ENCODE measurements at places on chromosomes 1 and 21.

DNA sequence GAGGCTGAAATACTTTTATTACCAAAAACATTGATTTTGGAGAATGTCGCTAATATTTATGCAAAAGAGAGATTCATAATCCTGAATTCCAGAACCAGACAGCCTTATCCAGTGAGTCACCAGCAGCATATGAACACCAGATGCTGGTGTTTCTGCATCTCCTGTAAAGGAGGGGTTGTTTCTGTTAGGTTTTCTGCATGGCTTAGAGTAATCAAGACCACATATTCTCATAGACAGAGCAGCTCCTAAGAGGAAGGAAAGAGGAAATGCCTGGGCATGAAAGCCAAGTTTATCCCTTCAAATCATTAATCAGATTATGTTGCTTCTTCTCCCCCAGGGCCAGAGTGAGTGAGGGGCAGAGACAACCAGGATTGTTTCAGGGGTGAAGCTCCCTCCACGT, 86.2 kb downstream of the NGF start:
- no peak for DNase-seq

DNA sequence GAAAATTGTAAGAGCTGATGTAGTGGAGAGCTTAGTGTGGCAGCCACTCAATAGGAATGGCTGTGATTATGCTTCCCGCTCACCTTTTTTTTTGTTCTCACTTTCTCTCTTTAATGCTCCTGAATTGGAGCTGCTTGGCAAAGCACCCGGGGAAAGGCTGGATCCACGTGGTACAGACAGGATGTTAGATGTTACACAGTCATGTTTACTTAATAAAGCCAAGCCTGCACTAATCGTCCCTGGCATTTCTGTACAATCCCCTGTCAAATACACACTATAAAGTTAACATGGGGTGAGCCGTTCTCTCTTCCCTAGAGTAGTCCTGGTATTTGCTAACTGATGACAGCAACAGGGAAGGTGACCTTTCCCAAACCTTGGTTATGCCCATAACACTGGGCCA, 187.8 kb downstream of the ZSCAN20 start:
- no peak for DNase-seq

DNA sequence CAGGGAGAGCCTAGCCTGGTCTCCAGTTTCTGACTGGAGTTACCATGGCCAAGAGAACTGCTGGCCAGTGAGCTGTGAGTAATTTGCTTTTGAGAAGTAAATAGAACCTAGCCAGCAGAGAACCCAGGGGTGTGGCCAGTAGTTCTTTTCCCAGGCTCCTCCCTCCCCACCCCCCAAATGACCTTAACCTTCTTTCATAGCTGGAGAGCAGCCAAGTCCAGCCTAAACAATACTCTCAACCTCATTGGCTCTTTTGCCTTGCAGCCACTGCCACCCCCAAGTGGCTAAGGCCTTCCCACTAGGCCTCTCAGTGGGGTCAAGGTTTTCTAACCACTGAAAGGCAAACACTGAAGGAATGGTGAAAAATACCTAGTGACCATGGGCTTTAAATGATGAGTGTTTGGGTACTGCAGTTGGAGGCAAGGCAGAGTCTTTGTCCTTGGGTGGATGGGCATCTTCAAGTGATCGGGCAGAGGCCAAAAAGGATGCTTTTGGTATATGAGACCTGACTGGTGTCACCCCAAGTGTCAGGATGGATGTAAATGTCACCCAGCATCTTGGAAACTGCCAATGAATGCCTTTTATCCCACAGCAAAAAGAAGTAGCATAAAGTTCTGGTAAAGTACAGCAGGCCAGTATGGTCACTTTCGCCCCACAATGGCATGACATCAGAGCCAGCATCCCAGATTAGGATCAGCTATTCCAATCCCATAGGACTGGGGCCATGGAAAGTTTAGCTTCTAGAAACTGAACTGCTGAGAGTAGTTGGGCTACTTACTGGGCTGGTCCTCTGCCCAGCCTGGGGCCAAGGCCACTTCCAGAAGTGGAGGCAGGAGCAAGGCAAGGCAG, 3.5 kb upstream of the PIGV start:
- peak; percentile 49 for DNase-seq

DNA sequence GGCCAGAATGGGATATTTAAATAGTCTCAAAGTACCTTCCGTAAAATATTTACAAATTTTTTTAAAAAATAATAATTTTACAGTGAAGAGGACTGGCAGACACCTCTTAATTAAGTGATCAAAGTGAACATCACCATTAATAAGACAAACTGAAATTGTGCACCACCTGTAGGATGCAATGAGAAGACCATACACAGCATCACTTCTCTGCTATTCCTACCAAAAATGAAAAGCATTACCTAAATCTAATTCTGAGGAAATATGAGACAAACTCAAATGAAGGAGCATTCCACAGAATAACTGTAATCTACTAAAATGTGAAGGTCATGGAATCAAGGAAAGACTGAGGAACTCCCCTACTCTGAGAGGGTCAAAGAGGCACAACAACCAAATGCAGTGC, 68.2 kb upstream of the PRDX6 start:
- DNase-seq, result no peak

GRCh38 chr1:203522237-203522636, 28.3 kb downstream of the OPTC start:
- DNase-seq, result no peak

GRCh38 chr1:229370601-229371021, 27.8 kb upstream of the CCSAP start:
- DNase-seq, result peak; percentile 40

- no peak for DNase-seq
Observed at GRCh38 chr1:88787023-88787903, 103.2 kb downstream of the PKN2 start.

DNA sequence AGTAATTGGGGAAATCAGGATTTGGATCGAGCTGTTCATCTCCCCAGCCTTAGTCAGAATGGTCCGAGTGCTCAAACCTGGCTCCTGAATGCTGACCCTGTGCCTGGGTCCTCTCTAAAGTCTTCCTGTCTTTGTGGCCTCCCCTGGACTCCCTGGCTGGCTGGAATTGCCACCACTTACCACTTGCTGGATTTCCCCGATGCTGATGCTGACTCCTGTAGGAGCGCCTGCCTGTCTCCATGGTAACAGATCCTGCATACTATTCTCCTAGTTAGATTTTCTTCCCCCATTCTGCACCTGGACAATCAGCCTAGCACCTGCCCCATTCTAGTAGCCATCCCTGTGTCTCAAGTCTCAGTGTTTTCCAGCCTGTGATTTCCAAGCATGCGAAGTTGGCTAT, 382.2 kb upstream of the ESRRG start:
- no peak for DNase-seq

DNA sequence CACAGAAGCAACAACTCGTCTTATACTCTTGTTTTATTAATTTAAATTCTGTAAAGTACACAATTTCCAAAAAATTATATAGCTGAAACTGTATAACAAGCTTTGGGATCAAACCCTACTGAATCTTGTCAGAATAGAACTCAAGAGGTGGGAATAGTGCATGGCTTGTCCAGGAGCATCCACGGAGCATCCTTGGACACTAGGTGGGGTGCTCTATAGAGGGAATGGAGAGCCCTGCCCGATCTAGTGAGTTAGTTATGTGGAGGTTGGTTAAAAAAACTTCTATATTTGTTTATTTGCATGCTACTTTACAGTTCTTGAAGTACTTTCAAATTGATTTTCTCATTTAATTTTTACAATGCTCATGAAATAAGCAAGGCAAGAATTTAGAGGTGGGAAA, 28.3 kb downstream of the ROR1 start:
- no peak for DNase-seq

DNA sequence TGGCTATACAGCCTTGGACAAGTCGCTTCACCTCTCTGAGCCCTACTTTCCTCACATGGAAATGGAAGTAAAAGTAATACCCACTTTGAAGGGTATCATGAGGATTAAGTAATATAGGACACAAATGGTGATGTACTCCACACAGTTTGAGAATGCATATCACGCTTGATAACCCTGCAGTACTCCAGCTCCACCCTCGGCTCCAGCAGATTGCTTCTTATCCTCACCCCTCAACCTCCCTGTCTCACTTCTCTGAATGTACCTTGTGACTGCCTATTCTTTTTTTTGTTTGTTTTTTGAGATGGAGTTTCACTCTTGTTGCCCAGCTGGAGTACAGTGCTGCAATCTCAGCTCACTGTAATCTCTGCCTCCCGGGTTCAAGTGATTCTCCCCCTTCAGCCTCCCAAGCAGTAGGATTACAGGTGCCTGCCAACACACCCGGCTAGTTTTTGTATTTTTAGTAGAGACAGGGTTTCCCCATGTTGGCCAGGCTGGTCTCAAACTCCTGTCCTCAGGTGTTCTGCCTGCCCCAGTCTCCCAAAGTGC, 55.5 kb downstream of the LDLRAD2 start:
- no peak for DNase-seq

- DNase-seq, result no peak
Observed at GRCh38 chr1:199362996-199363395, 664.5 kb upstream of the NR5A2 start.

GRCh38 chr1:225412803-225413351, 15.0 kb downstream of the LBR start:
- no peak for DNase-seq

DNA sequence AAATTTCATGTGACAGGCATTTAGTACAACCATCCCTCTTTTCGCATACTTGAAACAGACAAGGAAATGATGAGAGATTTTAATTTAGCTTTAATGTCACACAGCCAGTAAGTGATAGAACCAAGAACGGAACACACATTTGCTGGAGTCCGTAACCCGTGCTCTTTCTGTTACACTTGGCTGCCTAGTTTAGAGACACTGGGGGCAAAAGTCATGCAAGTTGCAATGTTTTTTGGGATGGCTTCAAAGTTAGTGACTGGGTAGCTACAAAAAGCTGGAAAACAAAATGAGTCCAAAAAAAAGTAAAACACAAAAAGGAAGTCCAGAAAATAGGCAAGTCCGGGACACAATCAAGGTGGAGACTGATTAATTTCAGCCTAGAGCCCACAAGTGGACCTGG, 5.9 kb downstream of the NID1 start:
- DNase-seq, result no peak

- no peak for DNase-seq
Observed at GRCh38 chr1:29966526-29967045, 730.3 kb downstream of the PTPRU start.

DNA sequence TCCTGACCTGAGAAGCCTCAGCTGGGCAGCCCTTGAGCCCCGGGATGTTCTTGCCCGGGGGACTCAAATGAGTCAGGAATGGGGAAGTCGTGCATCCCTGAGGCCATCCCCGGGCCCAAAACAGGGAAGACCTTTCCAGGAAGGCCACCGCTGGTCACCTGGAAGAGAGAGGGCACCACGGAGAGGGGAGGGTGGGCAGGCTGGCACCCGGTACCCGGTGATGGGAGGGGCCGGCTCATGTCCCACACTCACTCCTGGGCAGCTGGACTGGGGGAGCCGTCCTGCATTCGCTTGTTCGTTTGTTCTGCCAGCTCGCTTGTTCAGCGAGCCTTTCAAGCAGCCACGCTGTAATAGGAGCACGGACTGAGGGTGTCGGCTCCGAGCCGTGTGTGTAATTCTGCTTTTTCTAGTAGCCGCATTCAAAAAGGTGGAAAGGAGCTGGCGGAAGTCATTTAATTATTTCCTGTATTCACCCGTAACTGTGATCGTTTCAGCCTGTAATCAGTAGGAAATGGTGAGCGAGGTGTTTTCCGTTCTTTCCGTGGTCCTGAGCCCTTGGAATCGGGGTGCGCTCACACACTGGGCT, 48.4 kb upstream of the CCDC27 start:
- no peak for DNase-seq

- no peak for DNase-seq
Observed at GRCh38 chr1:75345538-75346292, 211.5 kb downstream of the LHX8 start.

DNA sequence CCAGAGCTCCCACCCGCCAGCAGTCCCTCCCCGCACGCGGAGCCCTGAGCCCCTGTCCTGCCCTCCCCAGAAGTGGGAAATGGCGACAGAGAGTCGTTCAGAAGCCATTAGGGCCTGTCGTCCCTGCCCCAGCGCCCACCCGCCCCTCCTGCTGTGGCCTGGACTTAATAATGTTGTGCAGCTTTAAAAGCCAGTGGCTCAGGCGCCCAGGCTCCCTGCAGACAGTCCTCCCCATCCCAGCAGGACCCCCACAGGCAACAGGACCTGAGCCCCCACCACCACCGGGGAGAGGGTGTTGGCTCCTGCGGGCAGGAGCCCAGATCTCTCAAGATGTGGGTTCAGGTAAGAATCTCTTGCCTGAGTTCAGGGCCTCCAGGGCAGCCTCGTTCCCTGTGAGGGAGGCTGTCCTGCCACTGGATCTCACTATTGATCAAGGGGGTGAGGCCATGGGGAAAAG, 125.3 kb upstream of the RUNX3 start:
- no peak for DNase-seq

DNA sequence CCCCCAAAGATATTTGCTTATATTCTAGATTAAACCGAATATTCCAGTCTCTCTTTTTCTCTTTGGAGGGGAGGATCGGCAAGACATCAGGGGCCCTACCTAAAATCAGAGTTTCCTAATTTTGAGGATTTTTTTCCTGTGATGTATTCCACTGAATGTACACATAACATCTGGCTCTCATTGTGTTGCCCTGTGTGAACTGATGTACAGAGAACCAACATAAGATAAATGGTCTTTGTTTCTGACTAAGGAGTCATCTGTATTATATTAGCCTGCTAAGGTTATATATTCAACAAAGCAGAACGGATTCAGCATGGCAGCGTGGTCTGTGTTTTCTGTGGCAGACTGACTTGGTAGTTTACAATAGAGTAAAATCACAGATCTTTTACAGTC, 114.8 kb upstream of the NCAM2 start:
- DNase-seq, result no peak

GRCh38 chr1:106621853-106622252, 434.6 kb upstream of the PRMT6 start:
- DNase-seq, result no peak

DNA sequence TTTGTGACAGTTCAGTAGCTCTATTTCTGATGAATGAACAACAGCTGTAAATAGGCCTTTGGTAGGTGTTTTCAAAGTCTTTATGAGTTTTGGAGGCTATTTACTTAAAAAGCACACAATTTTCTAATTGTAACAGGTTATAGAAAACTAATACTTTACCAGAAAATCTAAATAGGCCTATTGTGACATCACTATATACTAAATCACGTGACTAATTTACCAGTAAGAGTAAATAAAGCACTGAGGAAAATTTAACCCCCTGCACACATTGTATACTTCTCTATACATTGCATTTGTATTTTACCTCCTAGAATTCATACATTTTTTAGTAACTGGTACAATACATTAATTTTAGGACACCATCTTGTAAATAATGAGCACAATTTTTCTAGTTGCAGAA, 15.0 kb downstream of the KRTAP26-1 start:
- DNase-seq, result no peak

DNA sequence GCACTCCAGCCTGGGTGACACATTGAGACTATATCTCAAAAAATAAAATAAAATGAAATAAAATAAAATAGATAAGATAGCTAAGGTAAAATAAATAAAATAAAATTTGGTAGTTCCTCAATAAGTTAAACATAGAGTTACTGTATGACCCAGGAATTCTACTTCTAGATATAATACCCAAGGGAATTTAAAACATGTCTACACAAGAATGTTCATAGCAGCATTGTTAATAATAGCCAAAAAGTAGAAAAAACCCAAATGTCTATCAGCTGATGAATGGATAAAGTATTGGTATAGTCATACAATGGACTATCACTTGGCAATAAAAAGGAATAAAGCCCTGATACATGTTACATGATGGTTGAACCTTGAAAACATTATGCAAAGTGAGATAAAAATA, 47.8 kb downstream of the CEP350 start:
- no peak for DNase-seq

GRCh38 chr1:219414250-219414649, 198.7 kb downstream of the ZC3H11B start:
- DNase-seq, result no peak
